ENCODE measurements at places on chromosomes 6 and 20.

DNA sequence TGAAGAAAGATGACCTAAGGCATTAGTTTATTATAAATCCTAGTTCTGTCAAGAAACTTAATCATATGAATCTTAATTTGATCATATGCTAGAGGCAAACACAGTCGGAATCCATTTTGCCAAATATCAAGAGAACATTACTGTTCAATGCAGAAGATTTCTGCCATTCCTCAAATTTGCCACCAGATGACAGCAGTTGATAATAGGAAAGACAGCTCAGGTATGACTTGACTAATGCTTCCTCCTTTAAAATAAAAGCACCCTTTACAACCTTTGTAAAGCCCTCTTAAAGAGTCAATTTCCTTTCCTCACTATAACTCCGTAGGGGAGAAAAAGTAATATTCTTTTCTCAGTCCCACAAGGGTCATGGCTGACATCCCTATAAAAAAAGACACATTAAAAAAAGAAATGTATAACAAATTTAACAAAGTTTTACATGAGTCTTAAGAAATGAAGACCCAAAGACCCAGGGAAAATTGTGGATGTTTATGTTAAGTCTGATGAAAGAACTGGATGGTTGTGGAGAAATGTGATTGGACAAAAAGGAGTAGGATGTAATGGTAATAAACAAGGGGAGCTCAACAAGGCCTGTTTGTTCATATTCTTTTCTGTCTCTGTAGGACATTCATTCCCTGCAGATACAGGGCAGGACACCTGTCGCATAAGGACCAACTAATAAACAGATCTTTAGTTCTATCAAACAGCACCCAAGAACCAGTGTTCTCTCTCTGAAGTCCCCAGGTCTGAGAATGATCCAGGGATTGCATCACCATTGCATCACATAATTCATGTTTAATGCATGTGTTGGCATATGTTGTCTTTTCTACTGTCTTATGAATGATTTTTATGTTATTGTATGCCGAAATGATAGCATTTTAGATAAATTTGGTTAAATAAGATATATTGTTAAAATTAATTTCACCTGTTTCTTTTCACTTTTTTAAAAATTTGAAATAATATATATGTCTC is 23.0 kb upstream of the IL17A start:
- peak; percentile 74 for DNase-seq

DNA sequence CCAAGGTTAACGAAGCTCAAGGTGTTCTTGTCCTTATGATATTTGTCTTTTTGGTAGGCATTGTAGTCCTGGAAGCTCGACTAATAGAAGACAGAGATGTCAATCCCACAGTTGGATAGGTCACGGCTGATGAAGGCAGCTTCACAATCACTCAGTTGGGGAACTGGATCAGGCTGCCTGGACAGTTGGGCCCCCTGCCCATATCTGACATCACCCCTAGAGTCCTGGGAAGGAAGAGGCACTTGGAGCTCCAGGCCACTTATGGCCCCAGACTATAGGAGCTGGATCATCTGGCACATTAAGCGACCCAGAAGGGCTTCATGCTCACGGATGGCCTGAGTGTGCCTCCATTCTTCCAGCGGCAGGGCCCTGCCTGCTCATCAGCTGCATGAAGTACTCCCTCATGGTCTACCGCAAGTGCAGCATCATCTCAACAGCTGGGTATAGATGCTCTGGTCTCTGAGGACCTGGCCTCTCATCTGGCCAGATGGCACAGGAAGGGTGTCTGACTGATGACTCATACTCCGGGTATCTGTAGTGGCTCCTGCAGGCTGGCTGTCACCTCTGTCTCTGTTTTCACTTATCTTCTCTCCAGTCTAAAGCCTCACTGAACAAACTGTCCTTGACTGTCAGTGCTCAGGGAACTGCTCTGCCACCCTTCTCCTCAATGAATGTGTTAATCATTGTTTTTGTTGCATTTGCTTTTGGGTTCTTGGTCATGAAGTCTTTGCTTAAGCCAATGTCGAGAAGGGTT is 29.2 kb upstream of the SSR1 start:
- DNase-seq = peak; percentile 69

GRCh38 chr6:122869437-122870024 is 80.5 kb downstream of the SMPDL3A start:
- peak; percentile 66 for DNase-seq

- DNase-seq = peak; percentile 56
Measured at GRCh38 chr20:4086771-4087687, 71.7 kb upstream of the RNF24 start.

DNA sequence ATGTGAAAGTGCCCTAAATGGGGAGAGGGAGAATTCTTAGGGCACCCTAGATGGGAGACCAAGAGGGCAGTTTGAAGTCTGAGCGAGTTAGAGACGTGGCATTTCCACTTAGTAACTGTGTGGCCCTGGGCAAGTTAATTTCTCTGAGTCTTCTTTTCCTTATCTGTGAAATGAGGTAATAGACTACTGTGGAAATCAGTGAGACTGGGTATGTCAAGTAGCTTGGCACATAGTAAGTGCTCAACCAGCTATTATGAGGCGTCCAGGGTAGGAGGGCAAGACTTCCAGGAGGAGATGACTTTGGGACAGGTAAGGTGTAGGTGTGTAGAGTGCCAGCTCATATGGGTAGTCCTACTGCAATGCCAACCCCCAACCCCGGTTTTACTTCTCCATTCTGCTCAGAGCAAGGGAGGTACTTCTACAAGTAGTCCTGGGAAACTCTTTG is 770 bp downstream of the KIF3B start:
- peak; percentile 29 for DNase-seq

DNA sequence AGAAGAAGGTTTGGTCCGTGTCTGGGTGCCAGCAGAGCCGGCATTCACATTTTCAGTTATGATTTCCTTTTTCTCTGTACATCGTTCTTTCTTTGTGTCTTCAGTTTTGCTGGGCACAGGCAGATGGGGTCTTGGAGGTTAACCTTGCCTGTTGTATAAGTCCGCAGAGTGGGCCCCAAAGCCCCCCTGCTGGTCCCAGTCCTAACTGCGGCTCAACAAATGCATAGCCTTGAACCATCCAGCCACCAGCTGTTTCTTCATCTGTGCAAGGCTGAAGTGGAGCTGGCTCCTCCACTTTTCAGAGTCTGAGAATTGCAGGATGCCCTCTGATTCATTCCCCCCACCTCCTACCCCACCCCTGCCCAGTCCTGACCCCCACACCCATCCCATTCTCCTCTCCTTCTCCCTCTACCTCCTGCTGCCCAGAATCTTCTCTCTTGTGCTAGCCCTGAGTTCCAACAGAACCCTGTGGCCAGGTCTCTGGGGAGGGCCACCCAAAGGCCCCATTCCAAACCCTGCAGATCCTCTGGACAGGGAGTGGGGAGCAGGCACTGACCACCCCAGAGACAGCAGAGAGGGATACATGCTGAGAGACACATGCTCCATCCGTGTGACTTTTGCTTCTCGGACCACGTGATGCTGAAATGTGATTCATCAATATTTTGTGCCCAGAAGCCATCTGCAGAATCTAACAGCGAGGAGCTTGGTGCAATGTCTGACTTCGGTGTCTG is 386.5 kb upstream of the SULF2 start:
- DNase-seq = no peak

DNA sequence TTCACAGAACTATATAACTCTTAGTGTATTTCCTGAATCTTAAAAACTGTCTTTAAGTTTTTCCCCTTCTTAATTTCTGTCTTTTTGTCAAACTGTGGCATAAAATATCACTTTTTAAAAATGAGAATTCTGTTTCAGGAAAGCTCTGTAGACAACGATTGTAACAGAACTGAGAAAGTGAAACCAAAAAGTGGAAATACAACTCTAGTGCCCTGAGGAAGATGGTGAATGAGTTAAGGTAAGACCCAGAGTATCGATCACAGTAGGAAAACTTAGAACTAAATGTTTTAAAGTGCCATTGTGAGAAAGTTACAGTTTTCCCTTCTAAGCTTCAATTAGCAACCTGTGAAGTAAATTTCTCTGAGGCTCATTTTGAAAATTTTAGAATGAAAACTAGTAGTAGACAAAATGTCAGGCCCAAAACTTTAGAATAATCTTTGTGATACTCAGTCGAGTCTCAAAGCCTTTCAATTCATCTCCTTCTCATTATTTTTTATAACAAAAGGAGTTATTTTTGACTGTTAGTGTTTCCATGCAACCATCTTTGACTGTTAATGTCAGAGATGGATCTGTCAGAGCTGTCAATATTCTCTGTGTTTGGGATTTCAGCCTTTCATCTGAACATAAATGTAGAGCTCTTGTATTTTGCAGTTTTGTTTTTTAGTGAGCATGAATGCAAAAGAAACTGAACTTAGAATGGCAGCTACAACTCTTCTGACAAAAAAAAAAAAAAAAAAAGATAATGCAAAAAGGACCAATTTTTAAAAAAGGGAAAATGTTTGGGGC is 19.0 kb upstream of the TRDN start:
- peak; percentile 32 for DNase-seq

DNA sequence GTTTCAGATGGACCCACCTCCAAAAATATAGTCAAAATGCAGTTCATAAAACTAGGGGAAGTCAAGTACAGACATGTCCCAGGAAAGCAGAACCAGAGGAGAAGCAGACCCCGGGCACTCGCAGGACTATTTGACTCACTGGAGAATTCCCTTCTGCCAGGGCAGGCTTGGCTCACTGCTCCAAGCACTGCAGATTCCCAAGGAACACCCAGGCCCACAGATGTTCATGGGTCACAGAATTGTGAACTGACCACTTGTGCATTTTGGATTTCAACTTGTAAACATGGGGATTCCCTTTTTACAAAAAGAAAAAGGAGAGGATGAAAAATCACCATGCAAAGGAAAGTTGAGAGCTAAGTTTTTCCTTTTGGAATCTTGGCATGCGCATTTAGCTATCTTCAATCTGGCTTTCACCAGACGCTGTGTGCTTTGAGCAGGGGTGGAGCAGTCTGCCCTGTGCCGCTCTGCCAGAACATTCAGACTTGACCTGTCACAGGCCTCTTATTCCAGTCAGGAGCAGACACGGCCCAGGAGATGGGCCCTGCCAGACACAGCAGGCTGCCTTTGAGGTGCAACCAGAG is 237.5 kb upstream of the TAB2 start:
- no peak for DNase-seq

- no peak for DNase-seq
Measured at GRCh38 chr6:11353921-11354389, 121.5 kb upstream of the NEDD9 start.

- no peak for DNase-seq
Measured at GRCh38 chr20:53223626-53224172, 251.5 kb downstream of the TSHZ2 start.

GRCh38 chr6:41727705-41728072 is 7.7 kb downstream of the TFEB start:
- DNase-seq = no peak
